ENCODE measurements at places on chromosomes 6 and 20.

- DNase-seq, result no peak
Measured at GRCh38 chr6:162099685-162100084, 627.9 kb downstream of the PRKN start.

- DNase-seq, result no peak
Measured at GRCh38 chr6:111129013-111129412, 41.7 kb downstream of the SLC16A10 start.

- DNase-seq, result no peak
Measured at GRCh38 chr20:50110141-50111047, 2.6 kb downstream of the UBE2V1 start.

- no peak for DNase-seq
Measured at GRCh38 chr6:17202526-17202925, 78.6 kb upstream of the RBM24 start.

DNA sequence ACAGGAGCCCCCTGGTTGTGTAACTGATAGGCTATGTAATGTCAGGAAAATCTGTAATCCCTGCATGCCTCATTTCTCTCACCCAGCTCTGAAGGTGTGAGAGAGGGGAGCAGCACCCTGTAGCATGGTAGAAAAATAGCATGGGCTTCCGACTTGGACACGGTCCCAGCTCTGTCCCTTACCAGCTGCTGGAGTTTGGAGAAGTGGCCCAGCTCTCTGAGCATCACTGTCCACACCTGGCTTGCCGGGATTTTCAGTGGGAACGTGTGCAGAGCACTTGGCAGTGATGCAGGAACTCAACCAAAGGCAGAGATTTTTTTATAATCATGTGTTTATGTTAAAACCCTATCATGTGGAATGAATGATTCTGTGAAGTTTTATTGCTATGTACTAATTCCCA, 34.6 kb downstream of the STK35 start:
- no peak for DNase-seq

- DNase-seq, result peak; percentile 30
Measured at GRCh38 chr20:59125836-59126235, 37.8 kb upstream of the ZNF831 start.

GRCh38 chr6:124977067-124977908, 15.1 kb downstream of the RNF217 start:
- no peak for DNase-seq

- DNase-seq, result no peak
Measured at GRCh38 chr6:131949620-131949908, 1.6 kb downstream of the CCN2 start.

DNA sequence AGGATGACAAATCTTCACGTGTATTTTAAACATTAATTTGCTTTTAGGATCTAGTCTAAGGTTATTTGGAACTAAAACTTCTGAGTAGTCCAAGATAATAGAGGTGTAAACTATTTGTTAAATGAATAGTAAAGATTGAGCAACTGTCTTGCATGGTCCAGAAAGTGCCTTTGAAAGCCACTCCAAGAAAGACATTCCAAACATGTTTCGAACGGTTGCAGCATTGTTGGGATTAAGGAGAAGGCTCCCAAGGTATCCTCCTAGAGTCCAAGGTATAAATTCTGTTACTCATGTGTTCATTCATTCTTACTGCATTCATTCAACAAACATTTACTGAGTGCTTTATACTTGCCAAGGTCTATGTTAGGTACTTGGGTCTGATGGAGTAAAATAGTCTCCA, 28.8 kb upstream of the MYLK2 start:
- DNase-seq, result no peak

- DNase-seq, result no peak
Measured at GRCh38 chr20:51050531-51051075, 27.7 kb upstream of the KCNG1 start.

DNA sequence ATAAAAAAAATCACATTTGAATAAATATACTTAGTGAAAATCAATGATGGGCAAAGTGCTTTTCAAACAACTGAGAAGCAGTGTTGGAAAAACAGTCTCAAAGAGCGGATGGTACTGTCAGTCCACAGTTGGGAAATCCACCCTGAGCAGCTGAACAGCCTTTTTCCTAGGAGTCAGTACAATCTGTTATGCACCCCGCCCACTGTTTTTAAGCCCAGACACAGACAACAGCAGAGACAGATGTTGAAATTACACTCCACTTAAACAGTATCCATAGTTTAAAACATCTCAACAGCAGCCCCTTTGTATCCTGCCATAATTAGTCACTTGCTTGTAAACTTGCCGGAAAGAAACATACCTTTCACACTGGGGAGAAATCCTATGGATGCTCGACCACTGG, 372 bp downstream of the KIAA0408 start:
- no peak for DNase-seq

DNA sequence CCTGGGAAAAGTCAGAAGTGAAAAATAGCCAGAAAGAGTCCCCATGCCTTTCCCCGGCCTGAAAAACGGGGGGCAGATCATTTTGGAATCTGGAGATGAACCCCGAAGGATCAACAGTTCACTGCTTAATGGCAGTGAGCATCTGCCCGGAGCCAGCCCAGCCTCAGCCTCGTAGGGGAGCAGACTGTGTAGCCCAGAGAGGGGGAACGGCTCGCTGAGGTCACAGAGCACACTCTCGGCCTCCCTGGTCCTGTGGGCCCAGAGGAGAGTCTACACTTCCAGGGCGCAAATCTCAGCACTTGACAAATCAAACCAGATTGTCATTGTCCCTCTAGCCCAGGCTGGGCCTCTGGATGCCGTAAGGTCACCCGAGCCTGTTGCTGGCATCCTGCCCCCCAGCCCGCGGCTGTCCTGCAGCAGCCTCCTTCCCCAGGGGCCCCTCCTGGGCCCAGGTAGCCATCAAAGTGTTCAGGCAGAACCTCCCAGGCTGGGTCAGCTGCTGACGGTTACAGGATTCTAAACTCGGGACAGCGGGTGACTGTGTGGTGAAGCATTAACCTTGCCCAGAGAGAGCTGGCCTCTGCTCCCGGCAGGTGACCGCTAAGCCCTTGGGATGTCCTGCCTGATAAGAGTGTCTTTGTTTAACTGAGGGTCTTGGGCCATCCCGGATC, 56.1 kb downstream of the GNAS-AS1 start:
- DNase-seq, result no peak

DNA sequence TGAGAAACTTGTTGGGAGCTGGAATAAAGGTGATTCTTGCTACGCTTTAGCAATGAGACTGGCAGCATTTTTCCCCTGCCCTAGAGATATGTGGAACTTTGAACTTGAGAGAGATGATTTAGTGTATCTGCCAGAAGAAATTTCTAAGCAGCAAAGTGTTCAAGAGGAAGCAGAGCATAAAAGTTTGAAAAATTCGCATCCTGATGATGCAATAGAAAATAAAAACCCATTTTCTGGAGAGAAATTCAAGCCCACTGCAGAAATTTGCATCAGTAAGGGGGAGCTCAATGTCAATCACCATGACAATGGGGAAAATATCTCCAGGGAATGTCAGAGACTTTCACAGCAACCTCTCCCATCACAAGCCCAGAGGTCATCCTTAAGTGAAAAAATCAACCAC, 35.3 kb downstream of the MICA start:
- DNase-seq, result no peak

- DNase-seq, result no peak
Measured at GRCh38 chr20:50866036-50866685, 65.1 kb downstream of the ADNP start.

GRCh38 chr6:56147766-56148165, 99.6 kb downstream of the COL21A1 start:
- no peak for DNase-seq

DNA sequence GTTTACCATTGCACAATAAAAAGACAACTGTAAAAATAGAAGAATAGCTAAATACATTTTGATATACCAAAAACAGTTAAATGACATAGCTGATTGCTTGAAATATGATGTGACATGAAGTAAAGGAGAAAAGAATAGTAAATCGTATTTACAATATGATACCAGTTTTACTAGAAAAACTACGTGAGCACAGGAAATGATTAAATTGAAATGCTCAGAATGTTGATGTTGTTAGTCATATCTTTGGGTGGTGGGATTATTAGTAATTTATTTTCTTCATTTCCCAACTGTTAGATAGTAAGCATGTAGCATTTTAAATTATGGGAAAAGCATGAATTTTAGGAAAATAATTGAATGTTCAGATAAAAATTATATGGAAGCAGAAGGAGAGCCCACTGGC, 268.3 kb upstream of the TAB2 start:
- DNase-seq, result no peak

DNA sequence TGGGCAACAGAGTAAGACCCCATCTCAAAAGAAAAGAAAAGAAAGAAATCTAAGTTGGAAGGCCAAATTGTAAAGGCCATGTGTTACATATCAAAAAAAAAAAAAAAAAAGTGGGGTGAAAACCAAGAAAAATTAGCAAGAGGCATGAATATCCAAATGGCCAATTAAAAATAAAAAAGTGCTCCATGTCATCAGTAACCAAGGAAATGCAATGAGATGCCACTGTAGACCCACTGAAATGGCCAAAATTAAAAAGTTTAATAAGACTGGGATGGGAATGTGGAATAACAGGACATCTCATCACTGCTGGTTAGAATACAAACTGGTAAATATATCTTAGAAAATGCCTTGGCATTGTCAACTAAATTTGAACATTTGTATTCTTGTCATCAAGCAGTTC, 30.1 kb upstream of the BCLAF1 start:
- DNase-seq, result no peak

GRCh38 chr6:69820018-69820417, 23.2 kb upstream of the LMBRD1 start:
- no peak for DNase-seq

GRCh38 chr6:73791336-73791735, 95.3 kb downstream of the CD109 start:
- no peak for DNase-seq

GRCh38 chr6:30329331-30329730, 2.6 kb downstream of the TRIM39 start:
- DNase-seq, result no peak

GRCh38 chr6:35497571-35498421, 917 bp upstream of the TEAD3 start:
- peak; percentile 84 for DNase-seq

GRCh38 chr6:166901626-166902025, 54.7 kb downstream of the RNASET2 start:
- no peak for DNase-seq

DNA sequence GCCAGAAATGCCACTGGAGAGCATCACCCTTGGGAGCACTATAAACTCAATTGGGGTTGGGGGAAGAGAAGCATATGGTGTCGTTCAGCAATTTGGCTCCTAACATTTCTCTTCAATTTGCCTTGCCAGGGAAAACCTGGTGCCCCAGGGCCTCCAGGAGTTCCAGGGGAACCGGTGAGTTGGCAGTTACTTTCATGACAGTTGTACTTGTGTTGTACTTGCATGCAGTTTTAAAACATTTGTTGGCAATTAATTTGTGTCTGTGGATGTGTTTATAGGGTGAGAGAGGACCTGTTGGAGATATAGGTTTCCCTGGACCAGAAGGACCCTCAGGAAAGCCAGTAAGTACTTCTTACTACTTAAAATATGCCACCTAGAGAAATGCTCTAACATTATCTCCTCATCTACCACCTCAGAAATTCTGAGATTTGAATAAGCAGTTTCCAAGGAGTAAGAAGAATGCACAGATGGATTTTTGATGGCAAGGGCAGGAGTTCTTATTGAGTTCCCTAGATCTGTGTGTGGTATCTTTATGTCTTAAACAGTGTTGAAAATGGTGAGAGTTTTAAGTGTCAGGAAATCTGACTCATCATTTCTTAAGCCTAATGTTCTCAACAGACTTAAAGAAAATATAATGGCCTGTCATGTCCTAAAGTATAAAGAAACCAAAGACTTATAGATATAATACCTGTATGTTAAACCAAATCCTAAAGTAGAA, 122.5 kb downstream of the COL9A1 start:
- no peak for DNase-seq

- peak; percentile 43 for DNase-seq
Measured at GRCh38 chr6:2938632-2939083, 32.7 kb downstream of the SERPINB6 start.

DNA sequence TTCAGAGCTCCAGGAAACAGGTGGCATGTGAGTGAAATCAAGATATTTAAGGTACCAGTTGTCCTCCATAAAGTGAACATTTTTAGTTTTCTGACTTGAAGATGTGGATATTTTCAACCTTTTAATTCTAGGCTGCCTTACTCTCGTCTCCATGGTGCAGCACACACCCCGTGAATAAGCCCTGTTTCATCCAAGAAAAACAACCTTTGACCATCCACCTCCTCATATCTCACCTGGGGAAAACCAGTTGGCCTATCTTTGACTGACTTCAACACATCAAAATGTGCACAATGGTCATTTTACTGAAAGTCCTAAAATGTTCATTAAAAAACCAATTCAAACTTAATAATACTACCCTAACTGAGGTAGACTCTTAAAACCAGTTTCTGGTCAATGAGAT, 73.8 kb upstream of the CD2AP start:
- no peak for DNase-seq

DNA sequence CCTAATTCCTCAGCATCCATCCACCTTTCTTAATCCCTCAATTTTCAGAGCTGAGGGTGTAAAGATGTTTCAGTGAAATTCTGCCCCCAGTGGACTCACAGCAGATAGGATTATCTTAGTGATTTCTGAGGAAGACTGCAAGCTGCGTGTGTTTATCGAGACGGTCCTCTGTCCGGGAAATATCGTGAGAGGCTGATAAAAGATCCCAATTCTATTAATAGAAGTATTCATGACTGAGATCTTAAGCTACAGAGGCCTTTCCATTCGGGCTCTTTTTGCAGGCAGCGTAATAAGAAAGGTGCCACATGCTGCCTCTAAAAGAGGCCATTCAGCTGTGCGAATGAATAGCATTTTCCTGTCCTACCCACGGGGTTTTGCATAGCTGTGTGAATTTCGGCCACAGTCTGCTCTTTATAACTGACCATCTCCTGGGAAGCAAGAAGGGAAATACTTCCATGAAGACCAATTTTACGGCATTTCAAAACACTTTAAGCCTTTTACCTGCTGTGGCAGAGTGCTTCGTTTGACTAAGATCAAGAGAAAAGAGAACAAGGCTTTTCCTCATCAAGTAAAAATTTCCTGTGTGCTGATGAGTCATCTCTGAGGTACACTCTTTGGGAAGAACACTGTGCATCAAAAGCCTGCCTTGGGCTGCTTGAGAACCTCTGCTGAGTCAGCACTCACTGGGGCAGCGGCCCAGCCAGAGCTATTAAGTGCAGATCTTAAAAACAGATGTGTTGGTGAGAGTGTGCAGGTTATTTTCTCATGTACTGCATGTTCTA, 208.8 kb downstream of the ARHGAP18 start:
- DNase-seq, result no peak

GRCh38 chr6:40346246-40346645, 240.9 kb downstream of the LRFN2 start:
- peak; percentile 5 for DNase-seq

DNA sequence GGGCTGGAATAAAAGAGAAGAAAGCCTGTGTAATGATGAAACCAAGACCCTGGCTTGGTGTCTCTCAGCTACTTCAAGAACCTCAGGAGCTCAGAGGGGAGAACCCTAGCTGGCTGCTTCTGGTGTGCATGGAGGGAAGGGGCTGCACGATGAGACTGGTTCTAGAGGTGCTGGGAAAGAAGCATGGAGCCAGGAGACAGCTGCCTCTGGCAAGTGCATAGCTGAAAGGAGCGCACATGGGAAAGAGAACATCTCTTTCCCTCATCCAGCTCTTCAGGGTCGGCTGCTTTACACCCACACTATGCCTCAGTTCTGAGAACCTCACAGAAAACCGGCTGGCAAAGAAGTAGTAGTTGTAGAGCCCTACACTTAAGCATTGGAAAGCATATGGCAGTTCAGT, 139.5 kb downstream of the QKI start:
- no peak for DNase-seq

All from activated CD8-positive, alpha-beta memory T cell treated with anti-CD3 and anti-CD28 coated beads for 24 hours (primary cell).